ENCODE measurements at places on chromosomes 4 and X.
A peak's percentile ranks its signal among the peaks of the same experiment; 100 is the strongest.

GRCh38 chrX:7953446-7953845, 26.2 kb upstream of the PNPLA4 start:
- DNase-seq: no peak

DNA sequence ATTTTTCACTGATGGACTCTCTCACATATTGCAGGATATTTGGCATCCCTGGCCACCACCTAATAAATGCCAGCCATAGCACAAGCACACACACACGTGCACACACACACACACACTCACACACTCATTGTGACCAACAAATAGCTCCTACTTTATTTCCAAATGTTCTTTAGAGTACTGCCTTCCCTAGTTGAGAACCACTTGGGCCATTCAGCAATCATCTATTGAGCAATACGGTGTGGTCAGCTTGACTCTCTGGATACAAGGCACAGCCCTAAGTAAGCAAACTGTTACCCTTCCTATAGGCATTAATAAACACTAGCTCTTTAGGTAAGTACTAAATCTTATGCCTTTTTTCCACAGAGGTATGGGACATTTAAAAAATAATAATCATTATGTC, 21.1 kb downstream of the CORIN start:
- peak; percentile 12 for DNase-seq

GRCh38 chrX:68983004-68983857, 154.4 kb downstream of the EFNB1 start:
- DNase-seq: no peak

DNA sequence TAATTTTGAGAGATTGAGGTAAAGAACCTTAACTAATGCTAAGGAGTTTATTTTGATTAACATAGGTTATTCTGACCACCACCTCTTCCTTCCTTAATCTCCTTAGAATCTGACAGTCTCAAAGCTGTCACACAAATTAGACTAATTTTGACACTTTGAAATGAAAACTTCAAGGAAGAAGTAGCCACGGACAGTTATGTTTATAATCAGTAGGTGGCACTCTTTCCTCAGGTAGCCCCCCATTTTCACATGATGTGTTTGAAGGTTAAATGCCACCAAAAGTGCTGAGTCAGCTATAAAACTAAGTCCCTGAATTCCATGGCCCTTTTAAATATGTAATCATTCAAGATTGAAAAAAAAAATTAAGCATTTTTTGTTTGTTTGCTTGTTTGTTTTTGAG, 22.4 kb downstream of the TMEM33 start:
- peak; percentile 41 for DNase-seq

DNA sequence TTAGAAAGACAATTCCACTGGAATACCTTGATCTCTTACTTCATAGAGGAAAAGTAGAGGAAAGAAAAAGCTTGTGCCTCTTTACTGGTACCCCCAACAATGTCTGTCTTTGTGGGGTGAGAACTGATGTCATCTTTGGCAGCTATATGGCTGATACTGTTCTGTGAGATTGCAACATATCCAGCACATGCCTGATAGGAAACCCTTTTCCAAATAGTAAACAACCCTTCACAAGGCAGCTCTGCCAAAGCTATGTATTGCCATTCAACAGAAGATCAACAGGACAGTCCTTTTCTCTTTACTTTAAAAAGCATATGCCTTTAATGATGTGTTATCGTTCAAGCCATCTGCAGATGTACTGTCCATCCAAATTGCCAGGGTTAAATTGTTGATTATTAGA, 105.9 kb downstream of the IL1RAPL1 start:
- peak; percentile 13 for DNase-seq

DNA sequence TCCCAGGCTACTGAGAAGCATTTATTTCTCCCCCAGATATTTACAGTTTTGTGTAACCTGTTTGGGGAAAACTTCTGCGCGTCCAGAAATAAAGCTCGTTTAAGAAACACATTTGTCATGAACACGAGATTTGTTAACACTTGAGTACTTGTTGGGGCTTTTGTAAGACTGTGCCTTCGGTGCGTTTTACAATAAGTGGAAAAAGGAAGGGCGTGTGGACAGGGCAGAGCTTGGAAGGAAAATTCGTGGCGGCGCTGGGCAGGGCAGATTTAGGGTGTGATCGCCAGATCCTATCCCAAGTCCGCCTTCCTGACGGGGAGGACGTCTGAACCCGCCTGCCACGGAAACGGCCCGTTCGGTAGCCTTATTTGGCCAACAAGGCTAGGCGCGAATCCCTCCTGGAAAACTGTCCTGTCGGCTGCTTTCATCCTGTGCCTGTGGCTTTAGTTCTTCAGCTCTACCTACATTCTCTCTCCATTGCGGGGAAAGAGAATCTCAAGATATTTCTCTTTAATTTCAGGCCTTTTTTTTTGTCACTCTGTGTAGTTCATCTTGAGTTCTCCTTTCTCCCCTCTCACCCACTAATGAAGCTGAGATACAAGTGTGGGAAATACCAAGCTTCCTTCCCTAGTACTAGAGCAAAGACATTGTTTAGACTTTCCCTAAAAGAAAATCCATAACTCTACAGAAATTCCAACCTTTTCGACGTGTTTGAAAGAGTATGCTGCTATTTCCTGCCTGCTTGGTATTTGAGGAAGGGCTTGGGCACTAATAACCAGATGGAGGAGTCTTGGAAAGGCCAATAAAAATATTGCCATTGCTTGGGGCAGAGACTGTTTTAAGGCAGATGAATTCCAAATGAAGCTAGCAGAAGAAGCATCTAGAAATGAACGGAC, 982 bp downstream of the PDLIM5 start:
- DNase-seq: peak; percentile 86

DNA sequence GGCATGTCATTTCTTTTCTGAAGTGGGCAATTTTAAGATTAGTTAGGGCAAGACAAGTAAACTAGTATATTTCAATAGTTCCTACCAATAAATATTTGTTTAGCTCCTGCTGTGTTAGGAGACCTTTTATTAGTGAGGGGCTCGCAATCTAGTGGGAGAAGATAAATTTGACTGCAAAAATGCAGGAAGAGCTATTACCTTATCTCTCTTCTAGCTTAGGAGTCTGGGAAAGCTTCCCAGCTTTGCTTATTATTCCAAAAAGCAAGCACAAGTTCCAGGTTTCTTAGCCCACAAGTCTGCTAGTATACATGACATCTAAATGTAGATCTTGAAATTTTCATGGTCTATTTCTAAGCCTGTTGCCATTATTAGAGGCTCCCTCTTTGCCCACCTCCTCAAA, 191.1 kb downstream of the GC start:
- DNase-seq: no peak
